ENCODE measurements at places on chromosomes 1 and 21. TPM values are rescaled to one million over a fixed set of nuclear protein-coding genes. Genes with fewer than 3 reads are reported as not detected.

Gene DENND1B
- 16.0 TPM for total RNA-seq

DNA sequence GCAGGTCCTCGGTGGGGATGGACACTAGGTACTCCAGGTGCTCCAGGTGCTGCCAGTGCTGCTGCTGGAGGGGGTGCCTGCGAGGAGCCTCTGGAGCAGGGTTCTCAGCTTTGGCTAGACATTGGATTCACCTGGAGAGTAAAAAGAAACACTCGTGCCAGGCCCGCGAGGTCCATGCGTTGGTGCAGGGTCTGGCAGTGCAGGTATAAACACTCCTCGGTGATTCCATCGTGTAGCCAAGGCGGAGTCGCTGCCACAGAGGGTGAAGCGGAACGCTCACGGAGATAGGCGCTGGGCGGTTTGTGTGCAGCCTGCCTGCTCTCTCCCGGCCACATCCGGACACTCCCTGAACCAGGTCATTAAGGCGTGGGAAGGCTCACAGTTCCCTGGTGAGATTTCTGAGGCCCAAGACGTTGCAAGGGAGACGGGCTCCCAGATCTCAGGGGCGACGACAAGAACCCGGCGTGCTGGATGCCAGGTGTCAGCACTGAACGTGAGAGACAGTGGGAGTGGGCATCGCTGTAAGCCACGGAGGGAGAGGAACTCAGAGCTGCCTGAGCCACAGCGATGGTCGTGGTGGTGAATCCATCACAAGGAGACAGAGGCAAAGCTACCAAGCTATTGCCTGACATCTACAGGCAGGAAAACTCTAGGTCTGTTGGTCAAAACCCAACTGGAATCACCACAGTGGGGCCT lies 17.2 kb upstream of the SUMO3 start:
- no peak for DNase-seq

- no peak for DNase-seq
Measured at GRCh38 chr1:119416006-119416640, 1.2 kb downstream of the HSD3B2 start.

DNA sequence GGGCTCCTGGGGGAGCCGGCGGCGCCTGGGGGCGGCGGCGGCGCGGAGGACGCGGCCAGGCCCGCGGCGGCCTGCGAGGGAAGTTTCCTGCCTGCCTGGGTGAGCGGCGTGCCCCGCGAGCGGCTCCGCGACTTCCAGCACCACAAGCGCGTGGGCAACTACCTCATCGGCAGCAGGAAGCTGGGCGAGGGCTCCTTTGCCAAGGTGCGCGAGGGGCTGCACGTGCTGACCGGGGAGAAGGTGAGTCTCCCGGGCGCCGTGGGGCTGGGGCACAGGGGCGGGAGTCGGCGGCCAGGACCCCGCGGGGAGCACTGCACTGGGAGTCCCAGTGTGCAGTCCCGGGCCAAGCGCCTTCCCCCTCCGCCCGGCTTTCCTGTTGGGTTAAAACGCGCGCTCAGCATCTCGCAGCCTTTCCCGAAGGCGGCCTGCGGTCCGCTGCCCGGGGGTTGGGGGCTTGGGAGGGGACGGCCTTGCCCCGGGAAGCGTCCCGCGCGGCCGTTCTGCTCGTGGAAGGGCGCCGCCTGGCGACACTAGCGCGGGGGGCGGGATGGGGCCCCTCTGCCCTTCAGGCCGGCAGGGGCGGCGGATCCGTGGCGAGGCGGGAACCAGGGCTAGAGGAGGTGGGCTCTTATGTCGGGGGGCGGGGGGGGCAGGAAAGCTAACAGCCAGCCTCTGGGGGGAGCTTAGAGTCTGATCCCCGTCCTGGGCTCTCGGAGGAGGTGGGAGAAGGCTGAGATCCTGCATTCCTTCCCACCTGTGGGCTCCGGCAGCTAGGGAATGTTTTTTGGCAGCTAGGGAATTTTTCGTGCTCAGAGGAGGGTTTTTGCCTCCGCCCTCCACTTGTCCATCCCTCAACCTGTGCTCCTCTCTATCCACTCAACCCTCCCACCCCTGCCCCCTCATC lies 1.1 kb downstream of the HUNK start:
- no peak for DNase-seq

Gene FNDC7
- total RNA-seq: not detected

Gene GPR89A
- total RNA-seq: 15.2 TPM

DNA sequence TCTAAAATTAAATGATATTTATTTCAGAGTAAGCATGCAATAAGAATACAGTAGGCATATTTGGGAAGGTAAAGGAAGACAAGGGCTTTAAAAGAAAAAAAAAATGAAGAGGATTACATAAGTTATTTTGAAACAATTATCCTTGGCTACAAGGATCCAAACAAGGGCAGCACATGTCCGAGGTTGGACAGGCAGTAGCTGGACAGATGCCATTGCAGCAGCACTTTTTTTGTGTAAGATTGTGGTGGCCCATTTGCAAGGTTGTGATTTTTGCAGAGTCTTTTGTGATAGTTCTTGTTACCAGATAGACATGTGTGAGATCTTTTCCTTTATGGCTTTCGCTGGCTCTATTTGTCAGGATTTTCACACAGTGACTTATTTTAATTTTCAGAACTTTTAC lies 89.4 kb upstream of the COG2 start:
- no peak for DNase-seq

DNA sequence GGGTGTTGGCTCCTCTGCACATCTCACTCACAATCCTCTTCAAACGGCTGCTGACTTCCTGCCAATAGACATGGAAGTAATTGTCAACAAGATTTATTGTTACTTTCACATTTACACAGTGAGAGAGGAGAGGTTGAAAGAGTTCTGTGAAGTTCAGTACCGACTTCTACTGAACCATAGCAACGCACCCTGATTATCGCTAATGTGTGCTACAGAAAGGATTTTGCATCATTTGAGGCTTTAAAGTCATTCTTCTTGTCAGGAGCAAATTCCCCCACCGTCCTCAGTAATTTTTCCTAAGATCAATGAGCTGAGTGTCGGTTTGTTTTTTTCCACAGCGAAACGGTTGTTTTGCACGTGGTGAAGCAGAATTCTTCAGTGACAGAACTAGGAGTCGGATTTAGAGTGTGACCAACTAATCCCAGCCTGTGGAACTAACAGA lies 361.0 kb downstream of the ADGRL2 start:
- DNase-seq: no peak

Gene FAM43B
- total RNA-seq: 1.7 TPM

Gene OR6K3
- total RNA-seq: not detected

GRCh38 chr1:44284184-44284583 lies 70.9 kb downstream of the ERI3 start:
- DNase-seq: no peak

Gene TEDDM1
- total RNA-seq: not detected

Gene FCER1G
- 77.8 TPM for total RNA-seq

Gene KRTAP15-1
- not detected for total RNA-seq

DNA sequence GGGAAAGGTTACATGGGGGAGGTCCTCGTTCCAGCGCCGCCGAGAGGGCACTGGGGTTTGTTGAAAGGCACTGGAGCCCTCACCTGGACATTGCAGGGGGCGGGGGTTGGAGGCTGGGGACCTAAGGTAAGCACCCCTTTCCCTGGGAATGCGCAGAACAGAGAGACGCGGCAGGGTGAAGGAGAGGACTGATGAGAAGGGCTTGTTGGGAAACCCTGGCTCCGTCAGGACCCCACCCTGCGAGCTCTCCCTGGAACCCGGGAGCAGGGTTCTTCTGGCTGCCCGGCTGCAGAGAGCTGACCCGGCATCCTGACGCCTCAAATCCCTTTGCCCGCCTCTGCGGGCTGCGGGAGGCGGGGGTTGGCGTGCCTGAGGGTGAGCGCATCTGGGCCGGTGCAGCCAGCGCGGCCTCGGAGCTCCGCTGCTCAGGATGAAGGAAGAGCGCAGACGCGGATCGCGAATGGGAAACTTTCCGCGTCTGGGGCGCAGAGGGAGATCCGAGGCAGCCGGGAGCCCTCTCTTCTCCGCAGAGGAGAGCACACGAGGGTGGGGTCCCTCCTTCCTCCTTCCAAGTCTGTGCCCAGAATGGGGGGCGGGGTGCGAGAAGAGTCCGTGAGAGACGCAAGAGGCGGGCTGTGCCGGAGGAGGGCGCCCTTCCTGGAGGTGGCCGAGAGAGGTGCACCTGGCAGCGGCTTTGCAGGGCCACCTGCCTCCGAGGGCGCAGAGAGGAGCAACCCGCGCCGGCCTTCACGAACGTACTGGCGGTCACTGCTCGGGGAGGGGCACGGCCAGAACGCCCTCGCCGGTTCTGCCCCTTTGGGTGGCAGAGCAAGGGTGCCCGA lies 2.4 kb downstream of the IGSF21 start:
- no peak for DNase-seq
